Stimulated activated CD4-positive, alpha-beta T cell treated with anti-CD3 and anti-CD28 coated beads, Interleukin-4, amount 100 ng/mL, for 48 hours (primary cell): ENCODE measurements at places on chromosomes 13 and 19.
A peak's percentile ranks its signal among the peaks of the same experiment; 100 is the strongest.

- DNase-seq, result no peak
Measured at GRCh38 chr19:32223595-32224370, 121.6 kb upstream of the ZNF507 start.

DNA sequence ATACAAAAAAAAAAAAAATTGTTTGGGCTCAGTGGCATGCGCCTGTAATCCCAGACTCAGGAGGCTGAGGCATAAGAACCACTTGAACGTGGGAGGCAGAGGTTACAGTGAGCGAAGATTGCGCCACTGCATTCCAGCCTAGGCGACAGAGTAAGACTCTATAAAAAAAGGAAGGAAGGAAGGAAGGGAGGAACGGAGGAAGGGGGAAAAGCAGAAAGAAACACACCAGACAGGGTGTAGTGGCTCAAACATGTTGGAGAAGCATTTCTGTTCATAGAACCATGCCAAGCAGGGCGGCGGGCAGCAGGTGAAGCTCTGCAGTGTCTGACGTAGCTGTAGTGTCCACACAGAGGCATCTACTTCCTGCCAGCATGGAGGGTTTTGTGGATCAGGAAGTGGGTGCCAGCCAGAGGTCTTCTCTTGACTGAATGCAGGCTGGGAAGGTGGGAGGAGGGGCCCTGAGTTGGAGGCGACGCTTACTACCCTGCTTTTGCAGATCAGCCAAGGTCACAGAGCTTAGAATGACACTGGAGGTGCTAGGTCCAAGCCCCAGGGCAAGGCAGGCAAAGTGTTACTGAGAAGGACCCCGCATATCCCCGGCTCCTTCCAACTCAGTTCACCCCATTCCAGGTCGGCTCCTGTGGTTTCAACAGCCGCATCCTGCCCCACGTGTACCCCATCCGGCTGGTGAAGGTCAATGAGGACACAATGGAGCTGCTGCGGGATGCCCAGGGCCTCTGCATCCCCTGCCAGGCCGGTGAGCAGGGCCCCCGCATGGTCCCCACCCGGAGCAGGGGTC, 11.6 kb upstream of the PGLS start:
- no peak for DNase-seq

- DNase-seq, result no peak
Measured at GRCh38 chr13:46352805-46353204, 34.2 kb downstream of the RUBCNL start.

GRCh38 chr19:13788991-13789390, 6.3 kb upstream of the ZSWIM4 start:
- DNase-seq, result no peak

- DNase-seq, result no peak
Measured at GRCh38 chr13:40679480-40679985, 13.1 kb upstream of the FOXO1 start.

DNA sequence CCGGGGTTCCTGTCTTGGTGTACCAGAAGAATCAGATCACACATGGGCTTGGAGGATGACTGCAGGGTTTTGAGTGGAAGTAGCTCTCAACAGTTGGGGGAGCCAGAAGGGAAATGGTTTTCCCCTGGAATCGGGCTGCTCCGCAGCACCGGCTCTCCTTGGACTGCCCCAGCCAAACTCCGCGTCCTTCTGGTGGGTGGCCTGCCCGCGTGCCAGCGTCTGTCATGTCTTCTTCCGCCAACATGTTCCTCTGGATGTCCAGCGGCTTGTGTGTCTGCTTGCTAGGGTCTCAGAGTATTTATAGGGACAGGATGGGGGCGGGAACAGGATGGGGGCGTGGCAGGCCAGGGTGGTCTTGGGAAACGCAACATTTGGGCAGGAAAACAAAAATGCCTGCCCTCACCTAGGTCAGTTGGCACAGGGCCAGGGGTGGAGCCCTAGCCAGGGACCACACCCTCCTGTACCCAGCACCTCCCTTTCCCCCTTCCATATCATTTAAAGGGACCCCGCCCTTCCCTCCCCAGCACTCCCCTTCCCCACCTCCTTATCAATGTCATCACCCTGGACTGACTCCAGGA, 1.3 kb upstream of the ZNF30 start:
- no peak for DNase-seq

DNA sequence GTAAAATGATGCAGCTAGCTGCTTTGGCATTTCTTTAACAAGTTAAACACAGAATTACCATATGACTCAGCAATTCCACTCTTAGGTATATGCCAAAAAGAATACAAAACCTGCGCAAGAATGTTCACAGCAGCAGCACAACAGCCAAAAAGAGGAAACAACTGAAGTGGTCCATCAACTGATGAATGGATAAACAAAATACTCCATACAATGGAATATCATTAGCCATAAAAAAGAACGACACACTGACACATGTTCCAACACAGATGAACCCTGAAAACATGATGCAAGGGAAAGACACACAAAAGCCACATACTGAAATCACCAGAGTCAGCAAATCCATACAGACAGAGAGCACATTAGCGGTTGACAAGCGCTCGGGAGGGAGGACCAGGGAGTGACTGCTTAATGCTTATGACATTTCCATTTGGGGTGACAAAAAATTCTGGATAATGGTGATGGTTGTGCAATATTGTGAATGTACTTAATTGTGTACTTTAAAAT, 3.0 kb downstream of the PCID2 start:
- no peak for DNase-seq

GRCh38 chr13:107461751-107462150, 753.6 kb downstream of the LIG4 start:
- DNase-seq, result no peak

DNA sequence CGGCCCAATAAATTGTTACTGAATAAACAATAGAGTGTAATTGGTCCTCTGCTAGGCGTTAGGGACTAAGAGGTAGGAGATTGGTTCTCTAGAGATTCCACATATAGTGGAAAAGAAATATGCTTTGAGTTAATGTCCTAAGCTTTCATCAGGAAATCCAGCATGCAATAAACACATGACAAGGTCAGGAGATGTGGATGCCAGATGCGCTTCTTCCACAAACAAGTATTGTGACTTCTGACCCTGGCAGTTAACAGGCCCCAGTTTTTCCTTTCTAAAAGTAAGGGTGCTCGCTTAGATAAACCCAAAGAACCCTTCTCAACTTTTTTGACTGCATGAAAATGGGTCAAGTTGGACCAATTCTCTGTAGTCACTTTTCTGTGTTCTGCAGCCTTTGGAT, 146.5 kb upstream of the SOX21 start:
- DNase-seq, result no peak

GRCh38 chr13:99403458-99403971, 96.3 kb upstream of the GPR183 start:
- DNase-seq, result no peak

GRCh38 chr19:19618219-19619051, at the start of gene PBX4:
Gene PBX4, minus strand, starts transcription at chr19:19618687. Its CDS starts 58 bp downstream, at chr19:19618629.
- DNase-seq, result peak; percentile 99

GRCh38 chr13:44045180-44045562, 165.5 kb downstream of the LACC1 start:
- no peak for DNase-seq

GRCh38 chr13:34086281-34086680, 268.3 kb downstream of the RFC3 start:
- no peak for DNase-seq

GRCh38 chr13:103926118-103926517, 859.9 kb upstream of the SLC10A2 start:
- DNase-seq, result no peak
